ENCODE measurements at places on chromosomes 6 and 20. TPM values are rescaled to one million over a fixed set of nuclear protein-coding genes. Genes with fewer than 3 reads are reported as not detected.

DNA sequence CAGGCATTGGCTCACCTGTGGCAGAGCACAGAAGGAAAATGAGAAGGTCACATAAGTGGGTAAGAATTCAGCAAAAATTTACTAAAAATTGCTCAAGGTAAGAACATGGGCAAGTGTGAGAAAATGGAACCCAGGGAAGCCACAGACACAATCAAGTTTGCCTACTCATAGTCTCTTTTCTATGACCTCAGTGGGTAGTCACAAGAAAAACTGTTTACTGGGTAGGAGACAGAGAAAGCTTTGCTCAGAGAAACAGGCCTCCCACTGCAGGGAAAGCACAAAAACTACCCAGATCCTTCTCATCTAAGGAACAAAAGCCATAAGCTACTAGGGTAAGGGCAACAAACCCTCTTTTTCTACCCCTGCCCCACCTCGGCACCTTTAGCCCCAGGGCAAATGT, 35.2 kb downstream of the FAM184A start:
- no peak for DNase-seq

- DNase-seq = no peak
Observed at GRCh38 chr20:33279261-33279910, 3.6 kb upstream of the BPIFB1 start.

DNA sequence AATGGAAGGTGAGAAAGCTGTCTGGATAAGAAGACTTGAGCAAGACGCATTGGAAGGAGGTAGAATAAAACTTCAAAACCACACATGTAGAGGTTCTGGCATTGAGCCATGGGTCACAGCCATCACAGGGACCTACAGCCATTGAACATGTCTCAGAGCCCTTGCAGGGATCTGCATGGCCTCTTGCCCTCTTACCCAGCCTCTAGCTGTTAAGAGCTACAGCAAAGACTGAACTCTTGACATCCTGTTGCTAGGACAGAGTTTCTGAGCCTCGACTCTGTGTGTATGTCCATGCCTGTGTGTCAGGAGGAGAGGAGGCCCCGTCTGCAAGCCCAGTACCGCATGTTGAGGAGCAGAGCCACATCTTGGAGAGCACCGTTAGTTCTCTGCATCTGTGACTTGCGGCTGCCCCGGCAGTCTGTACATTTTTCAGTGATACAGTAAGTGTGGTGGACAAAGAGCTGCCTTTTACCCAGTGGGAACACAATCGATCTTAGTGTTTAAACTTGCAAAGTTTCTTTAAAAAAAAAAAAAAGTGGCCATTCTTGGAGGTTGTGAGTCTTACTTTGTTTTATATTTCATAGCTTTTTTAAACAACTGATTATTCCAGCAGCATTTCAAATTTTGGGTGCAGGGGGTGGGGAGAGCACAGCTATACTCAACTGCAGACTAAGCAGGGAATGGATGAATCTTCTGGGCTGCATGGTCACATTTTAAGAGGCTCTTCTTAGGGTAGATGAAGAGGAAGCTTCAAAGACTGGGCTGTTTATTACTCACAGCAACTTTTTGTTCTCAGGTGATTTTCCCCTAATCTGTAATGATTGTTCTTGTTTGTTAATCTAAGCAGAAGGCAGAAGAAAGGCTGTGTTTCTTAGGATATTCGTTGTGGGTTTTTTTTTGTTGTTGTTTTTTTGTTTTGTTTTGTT, 88.5 kb downstream of the TBC1D7 start:
- DNase-seq = no peak

- no peak for DNase-seq
Observed at GRCh38 chr6:100112855-100113508, 119.0 kb upstream of the MCHR2 start.

DNA sequence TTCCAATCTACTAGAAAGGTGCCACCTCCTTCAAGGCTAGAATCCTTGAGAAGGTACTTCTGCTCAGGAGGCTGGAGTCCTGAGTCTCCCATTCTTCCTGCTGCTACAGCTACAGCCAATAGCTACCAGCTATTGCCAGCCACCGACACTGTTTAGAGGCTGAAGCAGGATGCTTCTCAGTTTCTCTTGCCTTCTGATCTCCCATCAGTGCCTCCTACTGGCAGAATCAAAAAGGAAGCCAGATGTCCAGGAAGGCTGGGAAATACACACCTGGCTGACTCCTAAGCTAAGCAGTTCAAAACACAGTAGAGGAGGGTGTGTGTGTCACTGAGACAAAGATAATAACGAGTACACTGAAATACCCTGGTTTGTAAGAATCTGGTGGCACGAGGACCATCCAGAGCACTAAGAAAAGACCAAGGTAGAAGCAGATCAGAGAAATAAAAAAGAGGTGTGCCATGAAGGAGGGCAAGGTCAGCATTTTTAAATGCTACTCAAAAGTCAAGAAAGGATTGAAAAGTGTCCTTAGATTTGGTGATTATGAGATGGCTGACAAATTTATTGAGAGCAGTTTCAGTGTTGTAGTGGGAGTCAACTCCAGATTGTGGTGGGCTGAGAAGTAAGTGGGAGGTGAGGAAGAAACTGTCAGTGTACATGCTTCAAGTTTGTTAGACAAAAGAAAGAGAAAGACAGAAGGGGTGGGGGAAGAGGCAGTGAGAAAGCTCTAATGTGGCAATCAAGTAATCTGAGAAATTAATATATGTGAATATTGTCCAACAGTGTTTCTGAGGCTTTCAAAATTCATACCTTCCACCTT, 2.3 kb upstream of the HLA-DMA start:
- peak; percentile 39 for DNase-seq

DNA sequence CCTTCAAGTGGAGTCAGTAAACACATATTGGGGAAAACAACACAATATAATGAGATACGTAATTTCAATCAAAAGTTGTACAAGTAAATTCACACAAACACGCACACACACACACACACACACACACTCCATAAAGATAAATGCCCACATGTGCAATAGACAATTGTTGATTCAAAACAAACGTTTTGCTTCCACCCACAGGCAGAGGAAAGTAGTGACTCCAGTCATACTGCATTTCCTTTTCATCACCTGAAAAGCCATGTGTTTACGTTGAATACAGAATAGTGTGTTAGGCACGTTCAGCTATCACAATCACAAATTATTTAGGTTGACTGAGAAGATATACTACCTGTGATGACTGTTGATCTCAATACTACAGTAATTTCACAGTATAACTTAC, 443.8 kb upstream of the MANEA start:
- peak; percentile 5 for DNase-seq

- DNase-seq = peak; percentile 49
Observed at GRCh38 chr6:79269877-79270276, 35.4 kb upstream of the HMGN3 start.

GRCh38 chr6:3957321-3957720, 108.1 kb downstream of the FAM50B start:
- no peak for DNase-seq

GRCh38 chr6:1231941-1232340, 80.0 kb upstream of the FOXQ1 start:
- DNase-seq = no peak

The BMP6 gene
- total RNA-seq = 4.3 TPM

The SPATA25 gene
- total RNA-seq = not detected

The HEY2 gene
- total RNA-seq = 0.80 TPM

The RNF114 gene
- 93.7 TPM for total RNA-seq

The PSORS1C2 gene
- not detected for total RNA-seq

The SNAP25 gene
- 3.6 TPM for total RNA-seq

The COX4I2 gene
- 3.6 TPM for total RNA-seq
